Activated T-cell treated with anti-CD3 and anti-CD28 coated beads, Interleukin-2, amount 50 U/mL, for 1 hour (primary cell): ENCODE measurements at places on chromosomes 2 and 18.

GRCh38 chr2:15908371-15908770 lies 32.0 kb upstream of the MYCN start:
- no peak for DNase-seq

DNA sequence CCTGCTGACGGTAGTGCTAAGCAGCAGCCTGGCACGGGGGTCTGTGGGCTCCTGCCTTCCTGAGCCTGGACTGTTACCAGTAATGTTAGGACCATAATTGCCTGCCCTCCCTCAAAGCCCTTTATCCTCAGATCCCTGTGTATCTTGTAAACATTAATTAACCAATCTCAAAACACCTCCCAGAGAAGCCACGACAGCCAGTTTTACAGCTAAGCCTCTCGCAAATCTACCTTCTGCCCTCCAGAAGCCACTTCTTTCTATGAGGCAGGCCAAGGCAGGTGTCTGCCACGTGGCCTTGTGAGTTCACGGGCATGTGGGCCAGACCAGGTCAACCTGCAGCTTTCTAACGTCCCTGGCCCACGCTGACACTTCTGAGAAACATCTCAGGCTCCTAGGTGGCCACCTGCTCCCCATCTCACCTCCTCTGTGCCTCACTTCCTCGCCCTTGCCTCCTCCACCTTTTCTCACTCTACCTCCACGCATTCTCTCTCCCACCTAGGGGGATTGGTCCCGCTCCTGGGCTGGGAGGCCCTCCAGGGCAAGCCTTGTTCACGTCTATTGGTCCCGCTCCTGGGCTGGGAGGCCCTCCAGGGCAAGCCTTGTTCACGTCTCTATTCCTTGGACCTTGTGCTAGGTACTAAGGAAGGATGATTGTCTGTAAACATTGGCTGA lies 64.3 kb downstream of the EDAR start:
- DNase-seq, result no peak

GRCh38 chr2:39431592-39432316 lies 5.3 kb downstream of the MAP4K3 start:
- DNase-seq, result no peak

DNA sequence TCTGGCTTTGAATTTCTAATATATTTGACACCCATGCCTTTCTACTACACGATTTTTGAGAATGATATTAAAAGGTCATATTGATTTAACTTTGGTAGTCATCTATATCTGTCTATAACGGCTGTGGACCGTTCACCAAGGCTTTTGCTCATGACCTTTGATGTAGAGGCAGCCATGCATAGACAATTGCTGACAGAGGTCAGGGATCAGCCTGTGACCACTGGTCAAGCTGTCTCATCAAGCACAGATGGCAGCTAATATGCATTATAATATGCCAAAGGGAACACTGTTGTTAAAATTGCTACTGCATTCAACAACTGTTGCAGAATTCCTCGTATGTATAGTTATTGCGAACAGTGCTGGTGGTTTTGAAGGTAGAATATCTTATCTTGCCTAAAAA lies 323.9 kb upstream of the DSEL start:
- DNase-seq, result no peak

DNA sequence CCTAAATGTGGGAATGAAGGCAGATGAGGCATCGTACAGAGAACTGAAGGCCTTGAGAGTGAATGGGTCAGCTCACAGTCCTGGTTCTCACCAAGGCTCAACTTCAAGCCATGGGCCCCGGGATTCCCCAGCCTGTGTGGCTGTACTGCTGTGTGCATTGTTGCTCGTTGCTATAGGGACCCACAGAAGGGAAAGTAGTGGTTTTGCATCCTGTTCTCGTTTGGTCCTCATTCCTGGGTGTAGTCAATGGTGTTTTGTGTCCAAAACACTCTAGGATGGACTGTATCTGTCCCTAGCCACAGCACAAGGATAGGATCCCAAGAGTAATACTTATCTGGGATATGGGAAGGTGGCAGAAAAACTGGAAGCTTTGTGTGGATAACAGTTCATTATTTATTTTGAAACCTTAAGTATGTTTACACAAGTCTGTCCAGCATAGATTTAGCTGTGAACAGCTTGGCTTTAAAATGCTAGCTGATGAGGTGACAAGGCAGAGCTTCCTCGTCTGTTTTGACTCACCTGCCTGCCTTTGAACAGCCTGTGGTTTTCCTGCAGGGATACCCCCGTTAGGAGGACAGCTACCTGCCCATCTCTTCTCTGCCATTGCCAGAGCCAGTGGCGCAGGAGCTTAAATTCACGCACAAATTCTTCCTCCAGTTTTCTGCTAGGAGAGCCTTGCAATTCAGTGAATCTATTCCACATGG lies 85.0 kb downstream of the WDSUB1 start:
- DNase-seq, result peak; percentile 23

- no peak for DNase-seq
Observed at GRCh38 chr2:161128885-161129284, 31.3 kb upstream of the TANK start.

DNA sequence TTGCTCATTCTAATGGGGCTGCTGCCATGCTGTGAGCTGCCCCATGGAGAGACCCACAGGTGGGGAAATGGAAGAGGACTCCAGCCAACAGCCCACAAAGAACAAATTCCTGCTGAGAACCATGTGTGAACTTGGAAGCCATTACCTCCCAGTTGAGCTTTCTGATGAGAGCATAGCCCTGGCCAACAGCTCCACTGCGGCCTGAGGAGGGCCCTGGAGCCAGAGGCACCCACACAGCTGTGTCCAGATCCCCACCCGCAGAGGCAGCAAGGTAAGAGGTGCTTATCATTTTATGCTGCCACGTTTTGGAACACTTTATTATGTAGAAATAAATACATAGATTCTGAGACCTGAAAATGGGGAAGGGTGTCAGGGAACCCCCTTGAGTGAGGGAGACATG lies 44.2 kb upstream of the OTOS start:
- no peak for DNase-seq

DNA sequence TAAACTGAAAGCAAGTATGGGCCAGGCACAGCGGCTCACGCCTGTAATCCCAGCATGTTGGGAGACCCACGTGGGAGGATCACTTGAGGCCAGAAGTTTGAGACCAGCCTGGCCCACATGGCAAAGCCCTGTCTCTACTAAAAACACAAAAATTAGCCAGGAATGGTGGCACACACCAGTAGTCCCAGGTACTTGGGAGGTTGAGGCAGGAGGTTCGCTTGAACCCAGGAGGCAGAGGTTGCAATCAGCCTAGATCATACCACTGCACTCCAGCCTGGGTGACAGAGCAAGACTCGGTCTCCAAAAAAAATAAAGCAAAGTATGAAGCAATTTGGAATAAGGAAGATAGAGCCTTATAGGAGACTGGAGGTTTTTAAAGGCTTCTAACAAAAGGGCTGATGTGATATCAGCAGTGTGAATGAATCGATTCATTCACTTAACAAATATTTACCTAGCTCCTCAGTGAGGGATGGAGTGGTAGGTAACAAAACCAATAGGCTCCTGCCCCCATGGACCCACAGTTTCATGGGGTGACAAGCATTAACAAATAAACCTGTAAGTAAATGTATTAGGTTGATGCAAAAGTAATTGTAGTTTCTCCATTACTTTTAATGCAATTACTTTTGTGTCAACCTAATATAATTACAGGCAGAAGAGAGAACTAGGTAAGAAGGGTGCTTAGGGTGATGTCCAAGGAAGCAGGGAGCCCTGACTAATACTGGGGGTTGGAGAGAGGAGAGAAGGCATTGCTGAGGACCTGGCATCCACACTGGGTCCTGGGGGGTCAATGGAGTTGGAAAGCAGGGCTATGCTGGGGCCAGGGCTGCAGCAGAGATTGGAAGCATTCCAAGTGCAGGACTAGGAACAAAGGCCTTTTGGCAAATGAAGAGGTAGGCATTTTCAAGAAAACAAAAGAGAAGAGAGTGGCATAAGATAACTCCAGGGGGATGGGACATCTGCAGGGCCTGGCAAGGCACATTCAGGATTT lies 195.4 kb upstream of the ARL4C start:
- DNase-seq, result no peak

GRCh38 chr2:210798180-210798579 lies 241.8 kb downstream of the CPS1 start:
- no peak for DNase-seq

GRCh38 chr2:11305958-11306357 lies 38.5 kb downstream of the ROCK2 start:
- DNase-seq, result no peak

GRCh38 chr2:8615576-8616281 lies 66.1 kb upstream of the ID2 start:
- no peak for DNase-seq

DNA sequence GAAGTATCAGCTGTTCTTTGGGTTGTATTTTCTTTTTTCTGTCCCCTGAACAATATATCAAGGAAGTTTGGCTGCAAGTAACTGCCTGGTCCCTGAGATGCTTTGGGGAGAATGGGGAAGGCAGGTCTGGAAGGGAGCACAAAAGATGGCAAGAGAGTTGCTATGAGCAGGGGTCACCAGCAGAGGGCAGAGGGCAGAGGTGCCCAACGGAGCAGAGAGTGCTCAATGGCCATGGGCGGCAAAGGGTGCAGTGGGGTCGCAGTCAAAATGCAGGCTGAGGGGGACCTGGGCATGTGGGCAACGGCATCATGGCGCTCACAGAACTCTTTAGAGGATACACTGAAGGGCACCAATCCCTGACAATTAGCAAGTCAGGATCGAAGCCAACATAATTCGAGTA lies 107.7 kb upstream of the ATP8B1 start:
- no peak for DNase-seq

GRCh38 chr2:98777076-98777475 lies 46.1 kb upstream of the MGAT4A start:
- DNase-seq, result no peak

GRCh38 chr2:140657657-140658056 lies 1473.2 kb downstream of the LRP1B start:
- DNase-seq, result no peak

DNA sequence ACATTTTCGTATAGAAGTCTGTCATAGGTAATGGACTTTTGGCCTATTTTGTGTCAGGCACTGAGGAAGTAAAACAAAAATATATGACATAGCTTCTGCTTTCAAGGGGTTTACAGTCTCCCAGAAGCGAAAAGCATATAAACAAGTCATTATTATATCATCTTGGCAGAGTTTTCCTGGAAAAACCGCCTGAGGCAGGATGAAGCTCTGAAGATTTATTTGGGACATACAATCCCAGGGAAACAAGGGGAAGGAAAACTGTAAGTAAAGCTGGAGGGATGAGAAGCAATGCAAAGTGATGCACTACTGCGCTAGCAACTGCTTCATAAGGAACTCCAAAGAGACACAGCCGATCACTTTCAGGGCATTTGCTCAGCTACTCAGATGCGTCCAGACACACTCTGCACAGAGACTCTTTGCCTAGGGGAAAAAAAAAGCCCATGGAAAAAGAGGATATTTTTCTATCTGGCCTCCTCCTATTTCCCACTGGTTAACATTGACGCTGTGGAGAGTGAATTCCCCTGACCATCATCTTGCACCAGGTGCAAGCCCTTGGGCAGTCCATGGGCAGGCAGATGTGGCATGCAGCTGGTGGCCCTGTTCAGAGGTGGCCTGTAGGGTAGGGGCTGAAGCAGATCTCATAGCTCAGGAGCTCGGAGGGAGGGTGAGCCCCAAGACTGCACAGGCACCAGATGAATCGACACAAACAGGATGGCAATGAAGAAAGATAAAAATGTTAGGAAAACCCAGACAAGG lies 158.1 kb downstream of the METTL4 start:
- DNase-seq, result no peak

- peak; percentile 74 for DNase-seq
Observed at GRCh38 chr2:29196792-29197788, 81.9 kb downstream of the CLIP4 start.

GRCh38 chr18:40577239-40577980 lies 1377.6 kb upstream of the PIK3C3 start:
- no peak for DNase-seq

DNA sequence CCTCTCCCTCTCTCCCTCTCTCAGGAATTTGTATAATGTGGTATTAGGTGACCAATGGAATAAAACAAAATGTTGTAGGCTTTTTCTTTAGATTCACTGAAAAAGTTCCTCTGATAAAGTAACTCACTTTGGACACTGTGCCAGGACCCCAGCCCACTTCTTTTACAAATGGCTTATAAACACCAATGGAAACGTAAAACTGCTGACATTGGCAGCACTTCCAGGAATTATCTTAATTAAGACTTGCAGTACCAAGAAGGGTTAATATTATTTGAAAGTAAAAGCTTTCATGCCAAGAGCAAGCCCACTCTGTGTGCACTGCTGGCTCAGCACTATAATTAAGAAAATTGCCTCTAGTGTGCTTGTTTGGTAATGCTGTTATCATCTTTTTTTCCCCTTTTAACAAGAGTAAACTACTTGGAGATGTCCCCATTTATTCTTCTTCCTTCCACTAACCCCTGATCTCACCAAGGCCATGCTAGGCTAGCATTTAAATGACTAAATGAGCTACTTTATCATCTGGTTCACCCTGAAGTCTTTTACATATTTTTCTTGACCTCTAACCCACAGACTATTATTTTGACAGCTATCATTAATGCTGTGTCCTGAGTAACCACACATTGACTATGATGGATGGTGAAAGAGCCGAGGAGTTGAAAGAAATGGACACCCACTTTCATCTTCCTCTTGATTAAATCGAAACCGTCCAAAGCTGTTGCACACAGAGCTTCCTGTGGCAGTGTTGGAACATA lies 232.2 kb upstream of the ETAA1 start:
- DNase-seq, result no peak

DNA sequence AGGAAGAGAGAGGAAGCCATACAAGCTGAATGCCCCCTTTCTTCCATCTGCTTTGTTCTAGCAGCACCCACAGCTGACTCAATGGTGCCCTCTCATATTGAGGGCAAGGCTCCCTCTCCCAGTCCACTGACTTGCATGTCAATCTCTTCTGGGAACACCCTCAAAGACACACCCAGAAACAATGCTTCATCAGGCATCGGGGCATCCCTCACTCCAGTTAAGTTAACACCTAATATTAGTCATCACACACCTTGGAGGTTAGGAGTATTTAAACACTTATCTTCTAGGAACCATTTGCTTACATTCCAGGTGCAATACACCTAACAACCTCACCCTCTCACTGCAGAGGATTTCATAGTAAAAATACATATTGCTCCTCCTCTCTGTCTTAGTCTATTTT lies 993.5 kb upstream of the DDX18 start:
- DNase-seq, result no peak

GRCh38 chr2:10635430-10635829 lies 54.3 kb downstream of the NOL10 start:
- no peak for DNase-seq

DNA sequence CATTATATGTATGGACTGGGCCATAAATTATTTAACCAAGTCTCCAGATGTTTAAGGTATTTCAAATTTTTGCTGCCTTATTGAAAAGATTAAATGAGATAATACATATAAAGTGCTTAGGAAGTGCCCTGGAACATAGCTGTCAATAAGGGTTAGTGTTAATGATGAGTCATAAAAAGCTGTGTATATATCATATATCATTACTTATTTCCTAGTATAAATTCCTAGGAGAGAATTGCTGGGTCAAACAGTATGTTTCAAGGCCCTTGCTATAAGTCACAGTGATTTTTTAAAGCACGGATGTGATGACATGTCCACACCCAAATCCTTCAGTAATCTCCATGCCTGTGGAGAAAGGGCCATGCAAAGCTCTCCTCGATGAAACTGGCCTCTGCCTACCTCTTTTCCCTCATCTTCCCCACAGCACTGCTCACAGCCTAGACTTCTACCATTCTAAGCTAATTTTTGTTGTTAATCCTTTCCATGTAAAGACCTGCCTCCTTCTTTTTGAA lies 8.5 kb downstream of the ZNF2 start:
- DNase-seq, result no peak
